RCC 7860 (cell line): ENCODE measurements at places on chromosomes 11 and 22.

- DNase-seq: no peak
These were observed 59.9 kb downstream of the NXPE1 start for GRCh38 chr11:114499756-114500155.

GRCh38 chr22:19492504-19493174, 12.9 kb downstream of the CDC45 start:
- DNase-seq: no peak

DNA sequence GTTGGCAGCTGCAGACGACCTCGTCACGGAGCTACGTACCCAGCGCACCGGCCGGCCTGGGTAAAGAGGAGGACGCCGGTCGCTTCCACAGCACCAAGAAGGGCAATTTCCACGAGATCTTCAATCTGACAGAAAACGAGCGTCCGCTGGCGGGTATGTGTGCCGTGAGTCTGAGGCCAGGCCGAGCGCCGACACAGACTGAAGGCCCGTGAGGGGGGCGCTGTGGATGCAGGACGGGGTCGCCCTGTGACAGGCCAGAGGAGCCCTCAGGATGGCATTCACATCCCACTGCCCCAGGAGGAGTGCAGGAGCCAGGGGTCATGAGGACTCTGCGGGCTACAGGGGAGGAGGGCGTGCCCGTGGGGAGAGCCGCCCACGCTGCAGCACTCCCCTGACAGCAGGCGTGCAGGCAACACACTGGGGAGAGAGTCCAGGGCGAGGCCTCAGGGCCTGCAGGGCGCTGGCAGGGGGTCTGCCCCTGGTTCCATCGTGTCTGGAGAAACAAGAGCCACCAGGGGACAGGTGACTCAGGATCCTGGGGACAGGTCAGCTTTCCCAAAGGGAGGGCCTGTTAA, 53.6 kb downstream of the GRAMD4 start:
- DNase-seq: no peak

- DNase-seq: no peak
These were observed 135.5 kb downstream of the ETS1 start for GRCh38 chr11:128451652-128452470.

- no peak for DNase-seq
These were observed 2.3 kb downstream of the NAGA start for GRCh38 chr22:42068291-42068690.

- no peak for DNase-seq
These were observed 121.7 kb downstream of the ZNF280B start for GRCh38 chr22:22386602-22387385.

DNA sequence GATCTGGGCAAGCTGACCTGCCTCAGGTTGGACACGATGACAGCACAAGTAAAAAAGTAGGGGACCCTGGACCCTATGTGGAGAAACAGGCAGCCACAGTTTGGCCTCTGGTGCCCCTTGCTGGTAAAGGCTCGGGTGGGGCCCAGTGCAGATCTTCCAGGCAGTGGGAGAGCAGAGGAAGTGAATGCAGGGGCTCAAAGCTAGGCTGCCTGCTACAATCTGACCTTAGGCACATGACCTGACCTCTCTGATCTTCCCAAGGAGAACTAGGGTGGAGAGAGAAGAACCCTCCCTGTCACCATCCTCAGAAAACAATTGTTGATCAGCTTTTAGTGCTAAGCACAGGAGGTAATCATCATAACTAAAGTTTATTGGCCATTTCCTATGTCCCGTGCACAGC, 76.5 kb downstream of the PDE2A start:
- no peak for DNase-seq

DNA sequence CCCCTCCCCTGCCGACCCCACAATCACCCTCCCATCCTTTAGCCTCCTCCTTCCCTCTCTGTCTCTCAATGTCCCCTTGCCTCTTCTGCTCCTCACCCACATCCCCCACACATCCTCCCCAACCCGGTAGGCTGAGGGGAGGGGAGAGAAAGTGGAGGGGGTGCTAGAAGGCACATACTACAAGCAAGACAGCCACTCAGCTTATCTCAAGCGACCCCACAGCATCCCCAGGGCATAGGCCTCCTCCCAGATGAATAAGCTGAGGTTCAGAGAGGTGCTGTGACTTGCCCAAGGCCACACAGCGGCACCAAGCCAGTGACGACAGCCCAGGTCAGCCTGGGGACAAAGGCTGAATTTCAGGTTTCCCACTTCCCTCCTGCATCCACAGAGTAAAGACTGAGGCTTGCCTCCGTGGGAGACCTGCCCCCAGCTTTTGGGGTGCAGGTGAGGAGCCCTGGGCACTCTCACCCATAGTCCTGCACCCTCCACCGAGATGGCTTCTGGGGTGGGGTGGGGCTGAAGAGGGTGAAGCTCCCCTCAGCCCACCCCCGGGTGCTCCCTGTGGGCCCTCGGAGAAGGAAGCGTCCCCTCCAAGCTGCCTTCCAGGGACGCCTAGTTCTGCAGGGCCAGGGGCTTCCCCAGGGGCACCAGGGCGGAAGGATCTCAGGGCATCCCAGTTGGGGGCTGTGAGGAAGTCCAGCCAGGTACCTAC, 511 bp downstream of the RAC2 start:
- DNase-seq: no peak

DNA sequence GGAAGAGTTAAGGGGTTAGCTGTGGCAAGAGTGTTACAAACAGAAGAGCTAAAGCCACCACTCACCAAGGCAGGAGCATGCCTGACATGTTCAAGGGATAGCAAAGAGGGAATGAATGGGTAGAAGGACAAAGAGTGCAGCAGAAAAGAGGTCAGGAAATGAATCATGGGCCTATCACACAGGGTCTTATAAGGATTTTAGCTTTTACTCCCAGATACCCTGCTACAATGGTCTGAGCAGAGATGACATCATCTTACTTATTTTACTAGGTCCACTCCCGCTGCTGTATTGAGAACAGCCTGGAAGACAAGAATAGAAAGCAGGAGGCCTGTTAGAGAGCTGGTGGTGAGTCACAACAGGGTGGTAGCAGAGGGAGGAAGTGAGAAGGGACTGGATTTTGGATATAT, 9.8 kb downstream of the TRAF6 start:
- DNase-seq: peak; percentile 88

DNA sequence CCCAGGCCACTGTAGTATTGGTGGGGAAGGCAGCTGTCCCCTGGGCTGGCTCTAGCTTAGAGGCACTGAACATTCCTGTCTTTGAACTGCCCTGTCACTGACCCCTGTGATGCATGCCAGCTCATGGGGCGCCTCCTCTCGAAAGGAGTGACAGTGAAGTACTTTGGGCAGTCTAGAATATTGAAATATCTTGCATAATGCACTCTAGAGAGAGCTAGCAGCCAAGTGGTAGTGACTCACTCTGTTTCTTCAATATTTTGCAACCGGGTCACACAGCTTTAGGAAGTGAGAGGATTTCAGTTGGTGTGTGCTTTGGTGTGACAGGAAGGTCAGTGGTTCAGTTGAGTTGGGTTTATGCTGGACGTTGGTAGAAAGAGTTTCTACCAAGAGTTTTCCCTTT, 35.5 kb upstream of the ST14 start:
- peak; percentile 85 for DNase-seq

GRCh38 chr11:75639762-75640181, 29.1 kb downstream of the MAP6 start:
- peak; percentile 20 for DNase-seq

GRCh38 chr11:31422703-31423102, 53.0 kb downstream of the DNAJC24 start:
- DNase-seq: no peak

DNA sequence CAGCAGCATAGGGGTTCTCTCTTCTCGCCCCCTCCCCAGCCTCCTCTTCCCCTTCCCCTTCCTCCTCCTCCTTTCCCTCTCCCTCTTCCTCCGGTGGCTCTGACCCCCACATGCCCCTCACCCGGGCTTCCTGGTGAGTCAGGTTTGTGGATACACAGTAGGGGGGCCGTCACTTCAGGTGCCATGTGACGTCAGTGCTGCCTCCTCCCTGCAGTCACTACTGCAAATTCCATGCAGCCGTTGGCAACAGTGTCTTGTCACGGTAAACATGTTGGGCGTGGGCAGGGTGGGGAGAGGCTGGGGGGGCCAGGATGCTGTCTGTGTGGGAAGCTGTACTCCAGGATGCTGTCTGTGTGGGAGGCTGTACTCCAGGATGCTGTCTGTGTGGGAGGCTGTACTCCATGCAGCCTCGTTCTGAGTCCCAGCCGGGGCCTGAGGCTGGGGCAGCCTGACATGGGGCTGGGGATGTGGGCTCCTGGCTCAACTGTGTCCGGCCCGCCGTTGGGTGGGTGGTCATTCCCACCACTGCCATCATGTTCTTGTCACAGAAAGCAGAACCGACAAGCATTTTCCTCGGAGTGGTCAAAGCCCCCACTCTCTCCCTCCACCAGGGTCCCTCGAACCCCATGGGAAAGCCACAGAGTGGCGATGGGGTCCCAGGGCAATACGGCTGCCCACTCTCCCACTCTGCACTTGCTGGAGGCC, 2.4 kb upstream of the MUC2 start:
- DNase-seq: peak; percentile 85

DNA sequence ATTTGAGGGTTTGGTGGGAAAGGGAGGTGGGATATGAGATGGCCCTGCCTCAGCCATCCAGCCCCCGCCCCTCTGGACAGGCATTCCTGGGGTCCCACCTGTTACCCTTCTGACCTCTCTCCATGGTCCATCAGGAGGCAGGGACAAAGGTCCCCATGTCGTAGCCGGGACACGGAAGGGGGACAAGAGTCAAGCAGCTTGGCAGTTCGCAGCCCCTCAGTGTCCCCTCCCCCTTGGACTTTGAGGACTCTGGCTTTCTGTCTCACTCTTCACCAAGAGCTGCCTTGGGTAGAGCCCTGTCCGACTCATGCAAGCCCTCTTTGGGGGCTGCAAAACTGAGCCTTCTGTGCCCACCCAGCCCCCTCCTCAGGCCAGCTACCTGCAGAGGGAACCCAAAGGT, 30.2 kb downstream of the TRIM29 start:
- DNase-seq: no peak

DNA sequence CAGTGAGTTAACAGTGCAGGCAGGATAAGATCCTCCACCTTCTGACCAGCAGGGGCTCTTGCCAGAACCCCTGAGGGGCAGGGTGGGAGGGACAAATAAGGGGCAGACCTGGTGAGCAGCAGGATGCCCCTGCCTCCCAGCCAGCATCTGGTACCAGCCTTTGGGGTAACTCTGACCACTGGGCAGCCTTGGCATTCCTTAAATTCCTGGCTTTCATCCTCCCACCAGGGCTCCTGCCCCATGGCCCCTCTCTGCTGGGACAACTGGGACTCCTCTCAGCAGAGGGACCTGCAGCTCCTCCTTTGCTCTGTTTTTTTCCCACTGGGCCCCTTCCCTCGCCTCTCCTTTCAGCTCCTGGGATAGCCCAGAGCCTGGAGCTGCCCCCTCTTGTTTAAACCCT, 98.0 kb upstream of the CD82 start:
- no peak for DNase-seq

DNA sequence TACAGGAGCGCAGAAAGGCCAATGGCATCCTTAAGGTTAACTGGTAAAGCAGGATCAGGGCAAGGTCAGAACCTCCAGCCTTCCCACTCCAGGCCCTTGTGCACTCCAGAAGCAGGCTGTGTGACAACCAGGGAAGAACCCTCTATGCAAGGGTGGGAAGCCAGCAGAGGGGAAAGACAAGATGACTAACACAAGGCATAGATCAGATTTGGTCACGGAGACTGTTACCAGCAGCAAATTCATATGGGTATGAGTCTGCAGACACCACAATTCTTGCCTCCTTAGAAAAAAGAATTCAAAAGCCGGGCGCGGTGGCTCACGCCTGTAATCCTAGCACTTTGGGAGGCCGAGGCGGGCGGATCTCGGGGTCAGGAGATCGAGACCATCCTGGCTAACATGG, 39.8 kb upstream of the MTNR1B start:
- no peak for DNase-seq

- no peak for DNase-seq
These were observed 7.0 kb upstream of the CABP2 start for GRCh38 chr11:67530282-67530592.

GRCh38 chr11:68872216-68873003, 30.7 kb upstream of the CPT1A start:
- no peak for DNase-seq

DNA sequence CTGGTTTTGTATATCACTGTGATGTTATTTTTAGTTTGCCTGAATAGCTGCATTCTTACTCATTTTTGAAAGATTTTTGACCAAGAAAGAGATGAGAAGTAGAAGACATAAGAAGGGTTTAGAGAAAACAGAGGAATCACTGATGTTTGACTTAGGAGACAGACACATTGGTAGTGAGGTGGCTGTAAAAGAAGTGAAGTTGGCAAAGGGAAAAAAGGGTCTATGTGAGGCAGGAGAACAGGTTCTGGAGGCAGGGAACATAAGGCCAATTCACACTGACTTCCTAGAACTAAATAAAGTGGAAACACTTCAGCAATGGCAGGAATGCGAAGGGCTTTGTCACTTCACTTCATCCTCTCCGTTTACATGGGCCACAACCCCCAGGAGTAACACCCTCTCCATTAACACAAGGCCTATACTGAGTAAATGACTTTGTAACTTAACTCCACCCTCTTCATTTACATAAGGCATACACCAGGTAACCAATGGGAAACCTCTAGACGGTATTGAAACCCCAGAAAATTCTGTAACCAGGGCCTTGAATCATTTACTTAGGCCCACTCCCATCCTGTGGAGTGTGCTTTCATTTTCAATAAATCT, 36.5 kb downstream of the CTSC start:
- no peak for DNase-seq

- no peak for DNase-seq
These were observed 257.6 kb downstream of the LUZP2 start for GRCh38 chr11:24754406-24754805.

GRCh38 chr11:123302751-123303195, 107.7 kb upstream of the CLMP start:
- DNase-seq: no peak

GRCh38 chr11:117839380-117839881, 14.9 kb upstream of the FXYD2 start:
- DNase-seq: no peak

DNA sequence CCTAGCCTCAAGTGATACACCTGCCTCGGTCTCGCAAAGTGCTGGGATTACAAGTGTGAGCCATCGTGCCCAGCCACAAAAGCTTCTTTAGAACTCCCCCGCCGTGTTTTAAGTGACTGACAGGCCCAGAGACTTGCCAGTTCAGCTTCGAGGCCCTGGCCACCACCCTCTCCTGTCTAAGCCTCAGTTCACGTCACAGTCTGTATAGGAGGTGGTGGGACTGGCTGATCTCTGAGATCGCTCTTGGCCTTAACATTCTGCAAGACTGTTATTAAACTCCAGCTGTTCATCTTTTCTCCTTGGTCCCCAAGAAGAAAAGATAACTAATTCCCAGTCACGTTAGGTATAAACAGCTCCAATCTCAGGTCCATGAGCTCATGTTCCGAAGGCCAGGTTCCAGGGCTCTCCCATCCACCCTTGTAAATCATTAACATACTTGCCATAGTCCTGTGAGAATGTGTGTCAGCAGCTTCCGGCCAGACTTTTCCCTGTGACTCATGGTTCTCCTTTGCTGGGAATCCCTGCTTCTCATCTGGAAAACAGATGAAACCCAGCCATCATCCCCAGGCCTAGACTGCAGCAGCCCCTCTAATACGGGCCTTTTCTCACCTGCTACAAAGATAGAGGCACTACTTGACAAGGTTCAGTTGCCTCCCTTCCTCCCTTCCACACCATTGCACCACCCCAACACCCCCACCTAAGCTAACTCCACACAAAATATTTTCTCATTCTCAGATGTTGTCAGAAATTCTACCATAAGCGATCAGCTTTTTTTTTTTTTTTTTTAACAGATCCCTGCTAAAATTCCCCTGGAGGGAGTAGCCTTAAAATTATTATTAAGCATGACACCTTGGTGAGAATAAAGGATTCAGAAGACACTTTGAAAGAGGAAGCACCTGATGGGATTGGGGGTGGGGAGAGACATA, 5.6 kb upstream of the KIAA0930 start:
- peak; percentile 97 for DNase-seq
